Hippocampal formation (tissue), 2 donors: ENCODE measurements at places on chromosomes 7 and 10.

- no peak for DNase-seq
Observed at GRCh38 chr10:94300042-94300441, 62.7 kb downstream of the NOC3L start.

- DNase-seq, result no peak
Observed at GRCh38 chr7:8637322-8637721, 203.9 kb downstream of the NXPH1 start.

- DNase-seq, result no peak
Observed at GRCh38 chr7:121366852-121367431, 29.2 kb downstream of the FAM3C start.

DNA sequence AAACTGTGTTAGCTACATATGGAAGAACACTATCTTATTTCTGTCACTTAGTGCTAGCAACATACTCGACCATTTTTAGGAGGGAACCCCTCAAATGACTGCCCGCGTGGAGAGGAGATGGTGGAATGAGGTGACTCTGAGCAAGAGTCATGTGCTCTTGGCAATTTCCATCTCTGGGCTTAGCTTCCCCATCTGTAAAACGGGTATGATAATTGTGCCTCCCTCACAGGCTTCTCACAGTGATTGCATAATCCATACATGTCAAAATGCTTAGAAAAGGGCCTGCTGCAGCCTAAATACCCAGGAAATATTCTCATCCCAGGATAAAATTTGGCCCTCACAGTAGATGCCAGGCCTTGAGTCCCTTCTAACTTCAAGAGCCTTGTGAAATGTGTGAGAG lies 86.6 kb downstream of the WDFY4 start:
- DNase-seq, result no peak
